ENCODE measurements at places on chromosomes 4 and X.

DNA sequence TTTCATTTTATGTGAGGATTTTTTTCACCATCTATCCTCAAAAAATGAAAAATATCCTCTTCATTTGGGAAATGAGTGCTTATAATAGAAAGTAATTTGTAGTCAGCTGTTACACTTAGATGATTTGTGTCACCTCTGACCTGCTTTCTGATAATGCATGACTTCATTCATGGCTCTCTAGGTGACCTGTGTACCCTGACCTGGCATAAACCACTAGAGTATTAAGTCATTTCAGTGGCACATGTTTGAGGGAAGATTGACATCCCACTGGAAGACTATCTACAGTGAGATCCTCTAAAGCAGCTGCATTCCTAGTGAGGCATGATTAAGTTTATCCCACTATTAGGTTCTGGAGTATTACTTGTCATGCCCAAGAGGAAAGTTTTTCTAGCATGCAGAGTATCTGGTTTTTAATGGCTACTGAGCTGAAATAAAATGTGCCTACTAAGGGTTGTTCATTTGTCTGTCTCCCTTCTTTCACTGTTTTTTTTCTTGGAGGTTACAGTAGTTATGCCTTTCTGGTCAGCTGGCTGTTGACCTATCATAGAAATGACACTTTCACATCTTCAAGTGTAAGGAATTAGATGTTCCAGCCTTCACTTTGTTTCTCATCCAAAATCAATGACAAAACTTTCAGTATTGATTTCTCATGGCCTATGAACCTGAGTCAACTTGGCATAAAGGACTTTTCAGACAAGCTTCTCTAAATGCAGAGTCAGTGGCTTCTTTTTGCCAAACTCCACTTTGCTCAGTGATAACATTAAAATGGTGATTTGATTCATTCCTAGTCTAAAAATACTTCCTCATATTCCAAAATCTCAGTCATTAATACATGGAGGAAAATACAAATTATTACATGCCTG is 33.1 kb downstream of the TET2 start:
- no peak for DNase-seq

DNA sequence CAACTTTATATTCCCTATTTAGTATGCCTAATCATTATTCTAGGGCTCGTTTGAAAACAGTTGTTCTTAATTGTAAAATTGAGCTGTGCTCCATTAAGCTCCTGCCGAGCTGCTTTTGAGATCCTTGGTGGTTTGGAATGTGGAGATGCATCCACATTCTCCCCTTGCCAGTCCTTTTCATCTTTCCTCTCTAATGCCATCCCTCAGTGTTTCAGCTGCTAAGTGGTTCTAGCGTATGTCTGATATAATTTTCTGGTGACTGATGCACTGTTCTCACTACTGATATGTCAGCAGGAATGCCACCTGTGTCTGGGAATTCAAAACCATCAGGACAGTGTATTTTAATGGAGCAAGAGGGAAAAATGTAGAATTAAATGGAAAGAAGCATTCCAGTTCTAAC is 1085.0 kb downstream of the CCSER1 start:
- DNase-seq = no peak

GRCh38 chrX:26845056-26845455 is 618.1 kb downstream of the PPP4R3C start:
- no peak for DNase-seq

DNA sequence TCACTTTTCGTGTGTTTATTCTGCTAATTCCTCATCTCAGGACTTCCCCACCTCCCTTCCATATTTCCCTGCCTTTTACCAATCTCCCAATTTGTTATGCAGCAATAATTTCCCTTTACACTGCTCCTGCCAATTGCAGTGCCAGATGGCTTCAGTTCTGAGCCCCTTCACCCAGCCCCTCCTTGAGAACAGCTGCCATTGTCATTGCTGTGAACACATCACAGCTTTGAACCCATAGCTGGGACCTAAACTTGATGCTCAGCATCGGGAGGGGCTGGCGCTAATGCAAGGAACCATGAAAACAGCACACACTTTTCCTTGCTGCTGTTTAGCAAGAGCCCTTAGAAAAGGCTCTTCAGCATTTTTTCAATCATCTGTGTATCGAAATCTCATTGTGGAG is 104.9 kb downstream of the ALPK1 start:
- no peak for DNase-seq

GRCh38 chrX:9144701-9145241 is 110.8 kb upstream of the FAM9B start:
- no peak for DNase-seq

- no peak for DNase-seq
Observed at GRCh38 chr4:73103799-73104503, 34.4 kb upstream of the COX18 start.

- no peak for DNase-seq
Observed at GRCh38 chr4:70754470-70754869, 32.7 kb downstream of the RUFY3 start.

GRCh38 chrX:100512471-100512870 is 72.3 kb upstream of the TNMD start:
- no peak for DNase-seq

DNA sequence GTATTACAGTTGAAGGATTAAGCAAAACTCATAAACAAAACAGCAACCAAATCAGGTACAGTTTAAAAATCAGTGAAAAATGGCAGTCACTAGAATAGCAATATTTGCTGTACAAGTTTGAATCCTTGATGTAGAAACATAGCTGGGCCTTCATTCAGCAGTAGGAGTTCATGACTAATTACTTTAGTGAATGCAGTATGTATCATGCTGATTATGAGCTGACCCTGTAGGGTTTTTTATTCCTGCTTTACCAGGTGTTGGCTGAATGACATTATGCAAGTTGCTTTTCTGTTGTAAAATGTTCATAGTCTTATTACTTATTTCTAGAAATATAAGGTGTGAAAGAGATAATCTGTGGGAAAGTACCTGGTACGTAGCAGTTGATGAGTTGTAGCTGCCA is 179.6 kb downstream of the CCSER1 start:
- DNase-seq = no peak

DNA sequence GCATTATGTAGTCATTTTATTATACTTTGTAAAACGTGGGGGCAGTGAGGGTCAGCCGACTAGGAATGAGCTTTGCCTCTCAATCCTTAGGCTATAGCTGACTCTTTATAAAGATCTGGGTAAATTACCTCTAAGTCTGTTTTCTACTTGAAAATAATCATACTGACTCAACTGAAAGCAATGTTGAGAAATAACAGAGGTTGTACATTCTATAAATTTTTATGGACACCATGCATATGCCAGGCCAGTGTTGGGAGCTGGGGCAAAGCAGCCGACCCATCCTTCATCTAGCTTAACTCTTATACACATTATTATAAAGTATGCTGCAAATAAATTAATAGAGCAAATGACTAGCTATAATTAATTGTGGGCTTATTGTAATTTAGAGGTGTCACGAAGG is 2.2 kb upstream of the DCUN1D4 start:
- no peak for DNase-seq

DNA sequence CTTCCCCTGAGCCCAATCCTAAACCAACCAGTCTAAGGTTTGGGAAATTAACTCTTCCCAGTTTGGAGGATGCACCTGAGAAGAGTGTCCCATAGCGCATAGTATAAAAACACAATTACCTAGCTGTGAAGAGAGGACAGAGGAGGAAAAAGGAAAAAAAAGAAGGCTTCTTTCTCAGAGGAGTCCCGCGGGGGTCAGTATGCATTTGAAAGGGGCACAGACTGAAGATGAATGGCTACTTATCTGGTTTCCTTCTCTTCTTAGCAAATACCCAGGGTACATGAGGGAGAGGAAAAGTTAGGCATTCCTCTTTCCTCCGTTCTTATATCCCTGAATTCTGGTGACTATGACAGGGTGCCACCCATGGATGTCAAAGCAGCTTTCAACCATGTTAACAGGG is 96.9 kb downstream of the TMEM47 start:
- no peak for DNase-seq

GRCh38 chr4:85391589-85392410 is 83.2 kb upstream of the ARHGAP24 start:
- DNase-seq = no peak

GRCh38 chrX:135973025-135973547 is 702 bp downstream of the MMGT1 start:
- no peak for DNase-seq

- no peak for DNase-seq
Observed at GRCh38 chr4:121189326-121190215, 25.4 kb upstream of the TNIP3 start.

- DNase-seq = no peak
Observed at GRCh38 chr4:5166377-5166776, 115.1 kb downstream of the STK32B start.

DNA sequence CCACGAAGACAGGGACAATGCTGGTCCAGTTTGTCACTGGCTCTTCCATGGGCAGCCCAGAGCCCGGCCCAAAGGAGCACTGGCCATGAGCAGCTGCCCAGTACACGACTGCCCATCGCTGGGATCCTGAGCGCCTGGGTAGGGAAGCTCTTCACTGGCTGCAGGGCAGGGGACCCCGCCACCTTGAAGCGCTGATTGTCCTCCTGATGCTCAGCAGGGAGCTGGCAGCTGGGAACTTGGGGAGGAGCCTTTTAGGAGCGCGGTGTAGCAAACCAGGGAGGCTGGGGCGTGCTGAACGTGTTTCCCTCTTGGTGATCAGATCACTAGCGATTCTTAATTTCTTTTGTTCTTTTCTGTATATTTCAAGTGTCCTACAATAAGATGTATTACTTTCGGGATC is 1.8 kb downstream of the L1CAM start:
- no peak for DNase-seq

GRCh38 chrX:138847930-138848329 is 136.4 kb upstream of the FGF13 start:
- DNase-seq = no peak

- peak; percentile 0 for DNase-seq
Observed at GRCh38 chr4:15729910-15730533, 27.2 kb downstream of the BST1 start.

DNA sequence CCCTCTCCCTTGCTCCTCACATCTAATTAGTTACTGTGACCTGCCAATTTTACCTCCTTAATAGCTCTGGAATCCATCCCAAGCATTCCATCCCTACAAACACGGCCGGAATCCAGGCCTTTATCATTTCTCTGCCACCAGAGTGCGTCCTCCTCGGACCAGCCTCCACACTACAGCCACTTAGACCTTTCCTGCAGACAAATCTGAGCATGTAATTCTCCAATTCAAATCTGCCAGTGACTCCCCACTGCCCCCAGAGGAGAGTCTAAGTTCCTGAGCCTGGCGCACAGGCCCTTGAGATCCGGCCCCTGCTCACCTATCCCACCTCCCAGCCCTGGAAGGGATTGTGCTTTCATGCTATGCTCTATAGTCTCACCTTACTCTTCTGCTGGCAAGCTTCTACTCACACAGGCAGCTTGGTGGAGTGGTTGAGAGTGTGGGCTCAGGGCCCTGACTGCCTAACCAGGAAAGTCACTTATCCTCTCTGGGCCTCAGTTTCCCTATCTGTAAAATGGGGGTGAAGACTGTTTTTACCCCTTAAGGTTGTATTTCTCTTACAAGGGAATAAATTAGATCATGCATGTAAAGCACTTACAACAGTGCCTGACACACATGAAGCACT is 31.2 kb downstream of the PJA1 start:
- DNase-seq = peak; percentile 24

DNA sequence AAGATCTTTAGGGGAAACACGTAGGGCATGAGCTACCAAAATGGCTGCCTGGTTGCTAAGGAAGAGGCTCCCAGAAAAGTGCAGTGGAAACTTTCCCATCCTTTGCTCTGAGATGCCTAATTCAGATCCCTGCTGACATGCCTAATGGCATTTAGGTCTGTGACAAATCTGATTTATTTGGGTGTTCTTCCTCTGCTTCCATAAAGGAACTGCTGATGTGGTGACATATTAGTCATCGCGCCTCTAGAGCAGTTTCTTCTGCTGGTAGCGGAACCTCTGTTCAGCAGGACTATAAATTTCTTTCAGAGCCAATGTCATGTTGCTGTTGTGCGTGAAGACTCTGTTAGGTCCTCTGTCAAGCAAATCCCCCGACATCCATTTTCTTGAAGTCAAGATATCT is 310.0 kb downstream of the PDHA2 start:
- no peak for DNase-seq

DNA sequence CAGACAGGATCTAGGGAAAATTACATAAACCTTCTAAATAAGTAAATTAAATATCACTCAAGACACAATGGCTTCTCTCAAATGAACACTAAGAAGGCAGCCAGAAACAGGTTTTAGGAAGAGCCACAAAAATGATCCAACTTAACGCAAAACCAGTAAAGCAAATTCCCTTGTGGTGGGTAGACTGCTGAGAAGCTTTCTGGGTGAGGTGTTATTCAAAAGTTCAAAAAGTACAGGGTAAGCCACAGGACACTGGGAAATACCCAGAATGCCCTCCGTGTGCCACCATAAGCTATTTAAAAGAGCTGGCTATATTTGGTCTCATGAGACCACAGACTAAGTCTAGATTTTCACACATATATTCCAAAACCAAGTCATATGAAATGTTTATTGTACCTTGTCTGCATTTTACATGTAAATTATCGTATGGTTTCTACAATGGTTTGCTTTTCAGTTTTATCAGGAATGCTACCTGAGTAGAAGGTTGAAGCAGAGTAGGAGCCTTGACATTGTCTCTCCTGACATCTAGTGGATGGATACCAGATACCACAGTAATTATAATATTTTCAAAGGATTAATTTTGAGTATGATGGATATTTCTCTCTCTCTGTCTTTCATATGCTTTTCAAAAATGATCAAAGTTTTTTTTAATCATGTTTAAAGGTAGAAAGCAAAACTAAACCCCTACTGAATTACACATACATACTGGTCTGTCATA is 109.3 kb upstream of the KLHL13 start:
- peak; percentile 54 for DNase-seq

GRCh38 chrX:40298572-40299479 is 201.1 kb upstream of the BCOR start:
- DNase-seq = no peak

All from NCI-H1436 (cell line).